ENCODE measurements at places on chromosomes 3 and 15.
A peak's percentile ranks its signal among the peaks of the same experiment; 100 is the strongest.

DNA sequence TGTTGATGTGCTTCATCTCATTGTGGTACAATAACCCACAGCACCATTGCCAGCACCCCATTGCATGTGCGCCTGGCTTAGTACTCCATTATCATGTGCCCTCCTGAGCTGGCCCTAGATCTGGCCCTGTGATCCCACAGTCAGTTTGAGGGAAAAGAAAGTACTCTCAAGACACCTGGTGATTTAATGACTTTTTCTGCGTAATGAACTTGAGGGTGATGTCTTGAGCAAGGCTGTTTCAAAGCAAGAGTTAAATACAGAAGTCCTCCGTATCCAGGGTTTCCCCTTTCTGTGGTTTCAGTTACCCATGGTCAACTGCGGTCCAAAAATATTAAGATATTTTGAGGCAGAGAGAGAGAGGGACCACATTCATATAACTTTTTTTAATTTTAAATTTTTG lies 16.3 kb downstream of the C3orf20 start:
- H3K36me3 ChIP-seq = no peaks in the 10 kb centered on the region
- no peaks in the 10 kb centered on the region for H3K27me3 ChIP-seq
- no peak for DNase-seq
- no peak overlapping the region for H3K4me3 ChIP-seq

- H3K27ac ChIP-seq = no peak overlapping the region
- DNase-seq = no peak
- no peaks in the 10 kb centered on the region for H3K4me1 ChIP-seq
These were observed 228.3 kb downstream of the EPHA3 start for GRCh38 chr3:89335693-89336092.

DNA sequence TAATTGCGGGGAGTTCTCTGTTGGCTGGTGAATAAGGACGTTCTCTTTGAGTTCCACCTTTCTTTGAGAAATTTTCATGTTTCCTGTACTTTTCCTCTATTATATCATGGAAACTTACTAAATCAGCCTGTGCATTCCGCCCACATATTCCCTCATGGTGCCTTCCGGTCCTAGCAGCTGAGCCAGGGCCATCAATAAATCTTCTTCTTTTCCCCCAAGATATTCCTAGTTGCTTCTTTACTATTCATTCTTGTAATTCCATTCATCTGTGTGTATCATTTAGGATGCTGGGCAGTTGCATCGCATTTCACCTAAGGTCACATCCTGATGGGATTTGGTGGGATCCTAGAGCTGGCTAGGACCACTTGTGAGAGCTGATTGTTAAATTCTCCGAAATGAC lies 139.2 kb downstream of the RBMS3 start:
- no peak overlapping the region for H3K4me3 ChIP-seq
- no peaks in the 10 kb centered on the region for H3K4me1 ChIP-seq
- H3K36me3 ChIP-seq = no peaks in the 10 kb centered on the region
- H3K27ac ChIP-seq = no peak overlapping the region

- no peak overlapping the region for H3K27ac ChIP-seq
- no peak overlapping the region for H3K4me3 ChIP-seq
- no peaks in the 10 kb centered on the region for H3K27me3 ChIP-seq
- H3K36me3 ChIP-seq = no peaks in the 10 kb centered on the region
These were observed 92.5 kb downstream of the ADAMTS9 start for GRCh38 chr3:64595253-64595694.

- no peaks in the 10 kb centered on the region for H3K36me3 ChIP-seq
- H3K27ac ChIP-seq = no peak overlapping the region
- DNase-seq = no peak
- no peak overlapping the region for H3K4me3 ChIP-seq
These were observed 970.6 kb downstream of the DIPK2A start for GRCh38 chr3:144942093-144942837.

DNA sequence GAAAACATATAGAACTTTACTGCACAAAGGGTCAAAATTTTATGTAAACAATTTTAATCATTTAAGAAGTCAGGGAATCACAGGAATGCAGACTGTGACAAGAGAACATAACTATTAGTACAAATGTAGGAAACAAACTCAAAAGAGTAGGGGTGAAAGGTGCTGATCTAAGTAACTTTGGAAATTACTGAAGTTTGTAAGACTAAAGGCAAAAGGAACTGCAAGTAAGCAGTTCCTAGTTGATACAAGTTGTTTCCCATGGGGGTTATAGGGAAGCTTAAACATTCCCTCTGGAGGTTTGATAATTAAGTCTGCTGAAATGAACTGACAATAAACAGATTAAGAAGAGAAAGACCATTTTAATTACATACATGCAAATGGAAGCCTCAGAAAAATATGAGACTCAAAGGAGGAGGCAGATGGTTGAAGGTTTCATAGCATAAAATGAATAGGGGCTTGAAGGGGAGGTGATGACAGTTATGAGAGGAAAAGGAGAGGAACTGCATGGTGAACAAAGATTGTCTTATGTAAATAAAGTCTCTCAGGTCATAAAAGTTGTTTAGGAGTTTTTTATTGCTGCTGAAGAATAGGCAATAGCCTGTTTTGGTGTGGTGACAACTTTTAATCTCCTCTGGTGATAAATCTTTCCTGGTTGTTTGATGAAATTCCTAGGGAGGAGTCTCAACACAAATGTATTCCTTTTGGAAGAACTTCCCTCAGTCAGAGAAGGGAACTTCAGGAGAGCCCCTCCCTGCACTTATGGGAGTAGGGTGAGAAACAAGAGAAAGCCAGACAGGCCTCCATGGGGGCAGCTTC lies 17.1 kb downstream of the SETMAR start:
- H3K27ac ChIP-seq = peak overlapping the region; percentile 20
- H3K36me3 ChIP-seq = no peaks in the 10 kb centered on the region
- no peaks in the 10 kb centered on the region for H3K27me3 ChIP-seq

GRCh38 chr3:133487204-133487603 lies 86.3 kb upstream of the CDV3 start:
- H3K27me3 ChIP-seq = no peaks in the 10 kb centered on the region
- no peaks in the 10 kb centered on the region for H3K4me1 ChIP-seq
- H3K27ac ChIP-seq = no peak overlapping the region
- no peak overlapping the region for H3K4me3 ChIP-seq
- no peaks in the 10 kb centered on the region for H3K36me3 ChIP-seq

DNA sequence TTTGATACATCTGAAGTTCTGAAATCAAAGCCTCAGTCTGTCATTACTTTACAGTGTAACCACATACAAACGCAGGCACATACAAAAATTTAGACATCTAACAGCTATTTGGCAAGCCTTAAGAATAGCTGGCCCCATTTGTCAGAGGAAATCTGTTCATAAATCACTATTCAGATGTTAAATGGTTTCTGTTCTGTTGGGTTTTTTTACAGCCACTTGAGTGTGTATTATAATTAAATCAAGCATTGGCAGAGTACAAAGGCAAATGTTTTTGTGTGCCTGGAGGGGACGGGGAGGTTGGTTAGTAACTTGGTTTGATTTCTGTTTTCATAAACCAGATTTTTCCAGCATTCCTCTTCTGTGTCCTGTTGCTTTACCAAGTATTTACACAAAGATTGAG lies 24.1 kb downstream of the PIGB start:
- no peak overlapping the region for H3K27ac ChIP-seq
- H3K27me3 ChIP-seq = no peaks in the 10 kb centered on the region
- H3K36me3 ChIP-seq = no peaks in the 10 kb centered on the region
- peaks cover 13% of the 10 kb centered on the region for H3K4me1 ChIP-seq

GRCh38 chr15:66927201-66928077 lies 138.0 kb upstream of the SMAD3 start:
- no peak overlapping the region for H3K27ac ChIP-seq
- DNase-seq = no peak
- no peaks in the 10 kb centered on the region for H3K27me3 ChIP-seq
- no peak overlapping the region for H3K4me3 ChIP-seq
- H3K4me1 ChIP-seq = peaks cover 14% of the 10 kb centered on the region
- no peaks in the 10 kb centered on the region for H3K36me3 ChIP-seq

- H3K4me3 ChIP-seq = no peak overlapping the region
- H3K36me3 ChIP-seq = no peaks in the 10 kb centered on the region
- DNase-seq = no peak
- H3K27ac ChIP-seq = no peak overlapping the region
- H3K4me1 ChIP-seq = no peaks in the 10 kb centered on the region
These were observed 28.8 kb downstream of the DCP1A start for GRCh38 chr3:53318522-53318921.

DNA sequence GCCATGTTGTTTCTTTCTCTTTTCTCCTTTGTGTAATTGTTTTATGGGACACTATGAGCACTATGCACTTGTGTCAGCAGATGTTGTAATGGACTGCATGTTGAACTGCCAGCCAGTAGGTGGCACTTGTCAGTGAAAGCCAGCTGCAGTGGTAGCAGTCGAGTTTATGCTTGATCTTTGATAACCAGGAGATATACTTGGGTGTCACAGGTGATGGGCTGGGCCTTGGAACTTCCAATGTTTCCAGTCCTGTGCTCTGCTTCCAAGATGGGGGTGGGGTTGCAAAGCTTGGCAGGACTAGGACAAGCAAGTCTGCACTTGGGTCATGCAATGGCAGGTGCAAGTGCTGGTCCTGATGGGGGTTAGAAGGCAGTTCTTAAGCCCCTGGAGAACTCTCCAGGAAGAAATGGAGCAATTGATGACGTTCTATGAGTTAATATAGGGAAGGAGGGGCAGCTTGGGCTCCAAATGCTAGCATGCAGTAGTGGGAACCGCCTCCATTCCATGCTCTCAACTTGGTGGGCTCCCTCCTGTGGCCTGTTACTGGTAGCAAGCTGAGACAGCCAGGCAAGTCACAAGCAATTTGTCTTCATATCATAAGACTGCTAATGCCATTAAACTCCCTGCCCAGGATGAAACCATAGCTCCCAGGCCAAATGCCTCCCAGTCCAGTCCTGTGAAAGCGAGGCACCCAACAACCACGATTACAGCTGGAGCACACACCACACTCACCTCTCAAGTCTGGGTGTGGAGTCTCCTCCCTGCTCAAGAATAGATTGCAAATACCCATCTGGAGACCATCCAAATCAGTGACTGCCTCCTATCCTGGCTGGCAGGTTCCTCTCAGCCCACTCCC lies 287.2 kb downstream of the CGGBP1 start:
- no peaks in the 10 kb centered on the region for H3K4me1 ChIP-seq
- no peaks in the 10 kb centered on the region for H3K27me3 ChIP-seq
- H3K36me3 ChIP-seq = no peaks in the 10 kb centered on the region
- no peak overlapping the region for H3K4me3 ChIP-seq
- DNase-seq = no peak

DNA sequence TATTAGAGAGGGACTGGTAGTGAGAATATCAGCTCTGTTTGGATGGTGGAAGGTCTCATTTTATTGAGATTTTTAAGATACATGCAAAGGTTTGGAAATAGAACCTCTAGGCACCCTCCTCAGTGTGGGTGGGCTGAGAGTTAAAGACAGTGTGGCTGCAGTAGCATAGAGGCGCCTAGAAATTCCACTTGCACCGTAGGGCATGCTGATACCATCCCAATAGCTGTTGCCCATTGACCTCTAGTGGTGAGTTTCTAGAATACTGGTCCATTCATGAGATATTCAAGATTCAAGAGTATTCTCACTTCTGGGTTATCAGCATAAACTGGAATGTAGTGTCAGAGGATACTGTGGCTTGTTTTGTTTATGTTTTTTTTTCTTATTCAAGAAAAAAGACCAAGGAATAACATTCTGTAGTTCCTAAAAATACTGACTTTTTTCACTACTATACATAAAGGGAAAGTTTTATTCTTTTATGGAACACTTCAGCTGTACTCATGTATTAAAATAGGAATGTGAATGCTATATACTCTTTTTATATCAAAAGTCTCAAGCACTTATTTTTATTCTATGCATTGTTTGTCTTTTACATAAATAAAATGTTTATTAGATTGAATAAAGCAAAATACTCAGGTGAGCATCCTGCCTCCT lies 87.2 kb downstream of the TGFBR2 start:
- no peak overlapping the region for H3K4me3 ChIP-seq
- H3K4me1 ChIP-seq = peaks cover 44% of the 10 kb centered on the region
- H3K27me3 ChIP-seq = no peaks in the 10 kb centered on the region
- no peaks in the 10 kb centered on the region for H3K36me3 ChIP-seq

DNA sequence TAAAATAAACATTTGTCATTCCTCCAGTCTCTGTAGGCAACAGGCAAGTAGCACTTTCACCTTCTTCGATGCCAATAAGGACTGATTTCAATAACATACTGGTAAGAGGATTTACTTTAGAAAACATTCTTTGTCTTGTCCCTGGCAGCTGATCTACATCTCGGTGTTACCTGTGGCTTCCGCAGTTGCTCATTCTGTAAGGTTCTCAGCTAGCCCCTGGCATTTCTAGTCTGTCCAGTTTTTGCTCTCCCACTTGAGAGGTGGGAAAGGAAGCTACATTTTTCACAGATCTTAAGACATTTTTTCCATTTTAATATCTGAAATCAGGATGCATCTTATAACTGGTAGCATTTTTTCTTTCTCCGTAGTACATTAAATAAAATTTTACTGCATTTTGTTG lies 19.7 kb upstream of the MAP6D1 start:
- DNase-seq = no peak
- no peaks in the 10 kb centered on the region for H3K36me3 ChIP-seq
- H3K4me1 ChIP-seq = no peaks in the 10 kb centered on the region
- H3K4me3 ChIP-seq = no peak overlapping the region

DNA sequence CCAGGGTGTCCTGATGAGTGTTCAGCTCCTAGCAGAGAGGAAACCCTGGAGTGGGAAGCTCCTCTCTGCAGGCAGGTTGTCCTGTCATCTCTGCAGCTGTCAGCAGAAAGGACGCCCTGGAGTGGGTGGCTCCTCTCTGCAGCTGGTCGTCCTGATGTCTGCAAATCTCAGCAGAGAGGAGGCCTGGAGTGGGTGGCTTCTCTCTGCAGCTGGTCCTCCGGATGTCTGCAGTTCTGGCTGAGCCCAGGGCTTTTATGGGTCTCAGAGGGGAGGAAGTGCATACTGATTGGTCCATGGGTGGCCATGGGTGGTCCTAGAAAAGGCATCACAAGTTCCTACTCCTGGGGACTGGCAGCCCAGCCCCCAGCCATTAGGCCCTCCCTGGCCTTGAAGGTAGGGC lies 102.6 kb upstream of the BNIP2 start:
- H3K4me3 ChIP-seq = no peak overlapping the region

GRCh38 chr3:111989061-111989678 lies 9.6 kb upstream of the TAGLN3 start:
- no peaks in the 10 kb centered on the region for H3K27me3 ChIP-seq
- no peak overlapping the region for H3K27ac ChIP-seq
- no peak overlapping the region for H3K4me3 ChIP-seq
- no peaks in the 10 kb centered on the region for H3K4me1 ChIP-seq
